ENCODE measurements at places on chromosomes 7 and 10.

DNA sequence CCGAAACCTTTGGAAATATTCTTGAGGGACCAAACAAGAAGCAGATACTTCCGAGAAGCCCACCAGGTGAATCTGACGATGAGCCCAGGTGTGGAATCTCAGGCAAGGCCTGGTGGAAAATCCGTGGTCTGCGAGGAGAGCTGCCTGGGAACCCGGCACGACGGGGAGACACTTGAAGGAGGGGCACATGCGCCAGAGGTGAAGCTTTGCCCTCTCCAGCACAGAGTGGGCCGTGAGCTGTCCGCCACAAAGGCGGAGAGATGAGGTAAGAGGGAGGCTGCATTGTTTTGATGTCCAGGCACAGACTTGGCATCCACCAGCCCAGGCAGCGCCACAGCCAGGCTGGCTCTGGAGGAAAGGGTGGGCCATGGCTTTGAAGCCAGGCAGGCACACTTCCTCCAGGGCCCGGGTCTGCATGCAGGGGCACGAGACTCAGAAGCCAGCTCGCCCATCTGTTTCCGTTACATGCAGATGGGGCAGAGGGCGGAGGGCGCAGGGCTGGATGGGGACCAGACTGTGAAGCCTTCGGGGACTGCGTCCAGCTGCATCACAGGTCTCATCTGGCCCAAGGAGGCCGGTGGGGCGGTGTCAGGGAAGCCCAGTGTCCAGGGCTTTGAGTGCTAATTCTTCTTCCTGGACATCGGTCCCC is 45.4 kb downstream of the CALML3 start:
- no peak for DNase-seq
- no peak overlapping the region for H3K4me3 ChIP-seq
- peaks cover 28% of the 10 kb centered on the region for H3K4me1 ChIP-seq
- H3K27ac ChIP-seq, result no peak overlapping the region

DNA sequence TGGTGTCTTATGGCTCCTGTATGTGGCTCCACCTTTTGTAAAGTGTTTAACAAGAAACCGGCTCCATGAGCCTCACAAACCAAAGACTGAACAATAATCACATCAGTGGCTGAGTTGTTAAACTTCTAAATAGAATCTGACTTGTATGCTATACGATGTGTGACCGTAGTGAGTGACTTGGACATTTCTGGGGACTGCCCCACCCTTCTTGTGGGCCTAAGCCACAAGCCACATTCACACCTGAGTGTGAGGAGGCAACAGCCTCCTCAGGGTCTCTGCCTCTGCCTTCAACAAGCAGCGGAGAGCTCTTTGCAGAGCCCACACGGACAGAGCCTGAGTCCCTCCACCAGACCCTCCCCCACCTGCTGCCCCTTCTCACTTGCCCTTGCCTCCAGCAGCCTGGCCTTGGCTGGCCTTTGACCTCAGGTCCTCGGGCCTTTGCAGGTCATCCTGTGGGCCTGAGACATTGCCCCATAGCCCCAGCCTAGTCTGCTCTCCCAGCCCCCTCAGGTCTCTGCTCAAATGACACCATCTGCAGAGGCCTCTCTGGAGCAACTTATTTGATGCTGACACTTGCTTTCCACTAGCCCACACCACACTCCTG is 156.8 kb upstream of the TNS3 start:
- DNase-seq, result no peak
- H3K36me3 ChIP-seq, result no peaks in the 10 kb centered on the region
- peaks cover 38% of the 10 kb centered on the region for H3K27me3 ChIP-seq
- H3K27ac ChIP-seq, result no peak overlapping the region
- H3K4me3 ChIP-seq, result no peak overlapping the region

DNA sequence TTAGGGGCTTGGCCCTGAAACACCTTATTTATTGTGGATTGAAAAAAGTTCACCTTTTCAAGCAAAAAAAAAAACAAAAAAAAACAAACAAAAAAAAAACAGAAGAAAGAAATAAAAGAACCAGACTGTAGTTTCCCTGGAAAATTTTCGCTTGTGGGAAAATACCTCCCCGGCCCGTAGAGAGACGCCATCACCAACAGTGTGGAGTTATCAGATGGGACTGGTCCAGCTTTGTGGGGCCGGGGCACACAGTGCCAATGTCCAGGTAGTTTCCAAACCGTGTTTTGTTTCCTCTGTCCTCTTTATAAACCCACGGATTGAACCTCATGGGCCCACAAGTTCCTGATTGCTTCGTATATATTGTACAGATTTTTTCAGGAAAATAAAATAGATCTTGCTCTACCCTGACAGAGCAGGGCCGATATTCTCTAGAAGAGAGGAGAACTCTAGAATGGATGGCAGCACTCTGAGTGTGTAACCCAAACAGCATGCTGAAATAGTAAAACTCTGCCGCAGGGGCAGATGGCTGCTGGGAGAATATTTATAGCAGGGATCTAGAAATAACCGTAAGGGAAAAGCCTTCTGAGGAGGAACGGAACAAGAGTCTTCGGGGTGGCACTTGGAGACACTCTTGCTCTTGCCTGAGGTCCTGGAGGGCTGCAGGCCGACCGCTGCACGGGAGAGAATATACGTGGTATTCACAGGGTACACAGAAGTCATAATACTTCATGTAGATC is 241.0 kb downstream of the FRMD4A start:
- no peak for DNase-seq
- no peaks in the 10 kb centered on the region for H3K36me3 ChIP-seq
- peaks cover 30% of the 10 kb centered on the region for H3K4me1 ChIP-seq
- H3K27ac ChIP-seq, result no peak overlapping the region
- H3K4me3 ChIP-seq, result no peak overlapping the region

DNA sequence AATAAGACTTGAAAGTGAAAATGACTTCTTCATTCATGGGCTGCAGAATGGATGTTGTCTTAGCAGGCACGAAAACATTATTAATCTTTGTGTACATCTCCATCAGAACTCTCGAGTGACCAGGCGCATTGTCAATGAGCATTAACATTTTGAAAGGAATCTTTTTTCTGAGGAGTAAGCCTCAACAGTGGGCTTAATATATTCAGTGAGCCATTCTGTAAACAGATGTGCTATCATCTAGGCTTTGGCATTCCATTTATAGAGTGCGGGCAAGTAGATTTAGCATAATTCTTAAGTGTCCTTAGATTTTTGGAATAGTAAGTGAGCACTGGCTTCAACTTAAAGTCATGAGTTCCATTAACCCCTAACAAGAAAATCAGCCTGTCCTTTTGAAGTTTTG is 33.1 kb downstream of the PTTG1IP2 start:
- H3K4me1 ChIP-seq, result no peaks in the 10 kb centered on the region
- DNase-seq, result no peak
- H3K4me3 ChIP-seq, result no peak overlapping the region
- no peak overlapping the region for H3K27ac ChIP-seq
- H3K36me3 ChIP-seq, result no peaks in the 10 kb centered on the region
- no peaks in the 10 kb centered on the region for H3K27me3 ChIP-seq

DNA sequence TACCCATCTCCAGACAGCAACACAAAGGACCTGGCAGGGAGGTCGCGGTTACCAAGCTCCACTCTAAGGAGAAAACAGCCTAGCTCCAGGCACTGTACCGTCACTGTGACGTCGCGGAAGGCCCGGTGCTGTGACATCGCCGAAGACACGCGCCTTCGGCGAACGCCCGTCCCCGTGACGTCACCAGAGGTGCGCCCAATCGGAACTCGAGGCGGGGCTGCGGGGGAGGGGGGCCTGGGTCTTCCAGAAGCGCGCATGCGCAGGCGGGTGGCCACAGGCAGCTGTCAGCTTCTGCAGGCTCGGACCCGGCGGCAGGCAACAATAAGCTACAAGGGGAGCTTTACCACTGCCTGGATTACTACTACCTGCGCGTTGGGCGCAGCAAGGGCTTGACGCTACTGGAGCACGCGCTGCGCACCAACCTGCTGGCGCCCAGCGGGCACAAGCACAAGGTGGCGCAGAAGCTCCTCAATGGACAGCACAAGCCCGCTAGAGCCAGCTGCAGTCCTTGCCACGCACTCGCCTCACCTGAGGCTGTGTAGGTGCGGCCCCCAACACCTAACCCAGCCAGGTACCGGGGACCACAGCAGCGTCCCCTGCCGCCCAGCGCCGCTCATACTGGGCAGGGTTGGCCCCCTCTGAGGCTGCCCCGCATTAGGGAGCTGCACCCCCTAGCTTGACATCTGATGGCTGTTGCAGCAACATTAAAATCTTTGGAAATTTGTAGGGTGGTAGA is 208.4 kb downstream of the TPST1 start:
- peak; percentile 93 for DNase-seq
- H3K4me3 ChIP-seq, result peak overlapping the region; percentile 81
- no peaks in the 10 kb centered on the region for H3K4me1 ChIP-seq
- H3K36me3 ChIP-seq, result no peaks in the 10 kb centered on the region
- peak overlapping the region; percentile 86 for H3K27ac ChIP-seq

- H3K27ac ChIP-seq, result no peak overlapping the region
- no peak overlapping the region for H3K4me3 ChIP-seq
- H3K4me1 ChIP-seq, result peaks cover 9% of the 10 kb centered on the region
- peaks cover 8% of the 10 kb centered on the region for H3K36me3 ChIP-seq
Measured at GRCh38 chr7:102813191-102814024, 64.6 kb downstream of the FAM185A start.

- H3K27ac ChIP-seq, result no peak overlapping the region
- H3K4me3 ChIP-seq, result no peak overlapping the region
- no peaks in the 10 kb centered on the region for H3K4me1 ChIP-seq
Measured at GRCh38 chr10:125340903-125341302, 180.5 kb upstream of the CTBP2 start.

DNA sequence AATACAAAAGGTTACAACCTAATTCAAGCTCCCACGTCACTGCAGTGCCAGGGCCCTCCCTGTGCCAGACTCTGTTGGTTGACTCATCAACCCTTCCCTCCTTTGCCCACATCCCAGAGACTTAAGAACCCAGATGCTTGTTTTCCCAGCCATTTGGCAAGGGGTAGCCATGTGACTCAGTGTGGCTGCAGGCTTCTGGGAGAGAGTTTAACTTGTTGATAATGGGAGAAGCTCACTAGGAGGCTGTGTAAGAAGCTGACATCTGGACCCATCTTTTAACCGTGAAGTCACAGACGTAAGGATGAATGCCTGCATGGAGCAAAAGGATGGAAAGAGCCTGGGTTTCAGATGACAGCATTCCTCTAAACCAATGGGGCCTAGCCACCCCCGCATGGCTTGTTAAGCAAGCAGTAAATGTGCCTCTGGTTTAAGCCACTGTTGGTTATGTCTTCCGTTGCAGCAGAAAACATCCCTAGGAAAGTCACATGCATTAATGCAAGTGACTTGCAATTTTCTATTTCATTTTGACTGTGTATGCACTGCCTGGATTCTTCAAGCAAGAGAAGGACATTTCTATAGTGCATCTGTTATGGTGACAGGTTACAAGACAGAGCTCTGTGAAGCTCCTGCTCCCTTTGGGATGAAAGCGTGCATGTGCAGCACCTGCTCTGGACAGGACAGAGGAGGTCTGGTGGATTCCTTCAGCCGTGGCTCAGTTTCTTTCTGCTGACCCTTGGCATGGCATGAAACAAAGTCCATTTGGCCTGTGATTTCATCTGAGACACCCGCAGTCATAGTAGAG is 57.5 kb upstream of the CREB5 start:
- H3K27ac ChIP-seq, result no peak overlapping the region
- peaks cover 14% of the 10 kb centered on the region for H3K4me1 ChIP-seq

DNA sequence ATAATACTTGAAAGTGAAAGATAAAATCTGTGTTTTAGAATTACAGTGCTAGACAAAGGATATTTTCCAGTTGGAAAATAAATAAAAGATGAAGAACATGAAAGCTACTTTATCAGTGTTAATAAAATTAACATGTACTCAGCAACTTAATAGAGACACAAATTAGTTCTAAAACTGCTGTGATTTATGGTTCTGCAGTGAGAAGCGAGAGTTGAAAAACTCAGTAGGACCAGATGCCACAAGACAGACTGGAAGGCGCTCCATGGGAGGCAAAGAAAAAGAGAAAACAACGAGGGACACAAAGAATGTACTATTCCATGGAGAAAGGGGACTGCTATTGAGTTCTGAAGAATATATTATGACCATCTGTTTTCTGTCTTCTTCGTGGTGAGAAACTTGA is 590.4 kb downstream of the PHTF2 start:
- no peak for DNase-seq
- H3K36me3 ChIP-seq, result no peaks in the 10 kb centered on the region
- peaks cover 3% of the 10 kb centered on the region for H3K27me3 ChIP-seq
- H3K27ac ChIP-seq, result no peak overlapping the region
- H3K4me1 ChIP-seq, result no peaks in the 10 kb centered on the region
- no peak overlapping the region for H3K4me3 ChIP-seq

DNA sequence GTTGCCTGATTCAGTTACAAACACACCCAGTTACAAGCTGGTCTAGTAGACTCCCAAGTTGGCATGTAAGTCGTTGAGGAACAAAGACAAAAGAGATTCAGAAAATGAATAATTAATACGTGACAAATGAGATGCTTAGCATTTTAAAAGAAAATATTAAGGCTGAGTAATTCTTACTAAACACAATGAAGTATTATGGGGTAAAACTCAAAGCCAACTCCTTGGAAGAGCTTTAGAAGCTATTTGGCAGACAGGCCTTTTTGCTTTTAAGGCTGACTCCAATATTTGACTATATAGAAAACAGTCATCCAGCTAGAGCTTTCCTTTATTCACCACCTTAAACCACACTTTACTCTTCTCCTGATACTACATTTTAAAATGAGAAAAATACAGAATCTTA is 5.4 kb downstream of the TRDMT1 start:
- H3K27ac ChIP-seq, result no peak overlapping the region
- DNase-seq, result no peak
- no peaks in the 10 kb centered on the region for H3K27me3 ChIP-seq
- peaks cover 34% of the 10 kb centered on the region for H3K4me1 ChIP-seq
- H3K36me3 ChIP-seq, result peaks cover 6% of the 10 kb centered on the region

DNA sequence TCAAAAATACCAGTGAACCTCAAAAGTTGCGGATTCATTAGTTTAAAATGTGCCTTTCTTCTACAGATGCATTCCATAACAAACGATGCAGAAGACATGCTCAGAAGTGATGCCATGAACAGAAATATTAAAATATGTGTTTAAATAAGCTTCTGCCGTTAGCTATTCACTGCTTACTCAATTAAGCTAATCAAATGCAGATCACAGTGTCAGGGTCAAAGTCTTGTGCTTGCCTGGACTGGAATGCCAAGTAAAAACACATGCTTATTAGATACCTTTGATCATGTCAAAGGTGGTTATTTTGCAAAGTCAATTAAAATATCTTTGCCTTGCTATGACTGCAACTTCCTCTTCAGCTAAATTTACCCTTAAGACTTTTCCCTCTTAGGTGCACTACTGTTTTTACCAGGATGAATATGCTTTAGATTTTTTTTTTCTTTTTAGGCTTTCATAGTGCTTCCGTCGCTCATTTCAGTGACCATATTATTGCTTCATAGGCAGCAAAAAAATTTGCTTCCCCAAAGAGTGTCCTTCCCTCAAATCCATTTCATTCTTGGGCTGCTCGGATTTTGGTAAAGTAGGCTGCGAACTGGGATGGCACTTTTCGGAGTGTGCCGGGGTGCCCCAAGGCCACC is 905 bp downstream of the ASB13 start:
- H3K36me3 ChIP-seq, result no peaks in the 10 kb centered on the region
- peak overlapping the region; percentile 57 for H3K27ac ChIP-seq
- H3K4me1 ChIP-seq, result peaks cover 37% of the 10 kb centered on the region
- no peaks in the 10 kb centered on the region for H3K27me3 ChIP-seq

Data from type B pancreatic cell (in vitro differentiated cells).